ENCODE measurements at places on chromosomes 7 and 10. TPM values are rescaled to one million over a fixed set of nuclear protein-coding genes. Genes with fewer than 3 reads are reported as not detected.

The SCIN gene
- total RNA-seq: 48.9 TPM

DNA sequence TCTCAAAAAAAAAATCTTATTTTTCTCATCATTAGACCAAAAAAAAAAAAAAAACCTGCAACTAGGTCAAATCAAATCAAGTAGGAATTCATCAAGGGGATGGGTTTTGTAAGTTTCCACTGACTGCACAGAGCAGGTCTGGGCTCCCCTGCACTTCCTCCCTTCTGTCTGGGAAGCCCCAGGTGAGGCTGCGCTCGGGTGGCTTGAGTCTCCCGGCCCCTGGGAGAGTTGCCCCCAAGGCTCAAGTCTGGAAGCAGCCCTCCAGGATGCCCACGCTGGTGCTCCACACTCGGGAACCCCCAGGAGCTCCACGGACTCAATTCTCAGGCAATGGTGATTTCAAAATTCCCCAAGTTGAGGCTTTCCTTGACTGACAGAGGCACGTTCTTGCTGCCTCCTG, 41.7 kb upstream of the RBM33 start:
- peaks cover 25% of the 10 kb centered on the region for H3K27me3 ChIP-seq
- H3K4me1 ChIP-seq: peaks cover 16% of the 10 kb centered on the region
- no peak overlapping the region for H3K27ac ChIP-seq
- DNase-seq: no peak
- H3K36me3 ChIP-seq: no peaks in the 10 kb centered on the region

DNA sequence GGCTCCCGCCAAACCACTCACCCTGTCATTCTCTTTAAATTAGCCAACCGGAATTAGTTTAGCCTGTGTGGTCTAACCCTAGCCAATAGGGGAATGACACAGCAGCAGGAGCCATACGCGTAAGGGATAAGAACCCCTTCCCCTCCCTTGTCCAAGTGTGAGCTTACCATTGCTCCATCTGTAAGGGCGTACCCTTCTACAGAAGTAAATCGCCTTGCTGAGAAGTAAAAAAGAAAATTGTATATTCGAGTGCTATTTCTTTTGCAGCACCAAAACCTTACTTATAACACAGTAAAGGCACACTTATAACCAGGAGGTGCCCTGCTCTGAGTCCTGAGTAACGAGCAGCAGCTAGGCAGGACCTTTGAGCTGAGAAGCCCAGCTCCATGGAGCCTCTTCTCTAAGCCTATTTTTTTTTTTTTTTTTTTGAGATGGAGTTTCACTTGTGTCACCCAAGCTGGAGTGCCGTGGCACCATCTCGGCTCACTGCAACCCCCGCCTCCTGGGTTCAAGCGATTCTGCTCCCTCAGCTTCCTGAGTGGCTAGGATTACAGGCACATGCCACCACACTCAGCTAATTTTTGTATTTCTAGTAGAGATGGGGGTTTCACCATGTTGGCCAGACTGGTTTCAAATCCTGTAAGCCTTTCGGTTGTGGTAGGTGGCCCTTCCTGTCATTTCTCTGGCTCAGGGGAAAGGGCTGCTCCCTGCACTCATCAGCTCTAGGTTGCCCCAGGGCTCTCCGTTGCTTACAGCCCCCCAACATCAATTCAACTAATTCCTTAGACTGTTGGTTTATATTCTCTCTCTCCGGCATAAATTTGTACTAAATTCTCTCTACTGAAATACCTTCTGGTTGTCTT, 73.3 kb downstream of the NSUN6 start:
- no peak overlapping the region for H3K4me3 ChIP-seq
- H3K4me1 ChIP-seq: peaks cover 27% of the 10 kb centered on the region
- H3K27me3 ChIP-seq: peaks cover 3% of the 10 kb centered on the region

DNA sequence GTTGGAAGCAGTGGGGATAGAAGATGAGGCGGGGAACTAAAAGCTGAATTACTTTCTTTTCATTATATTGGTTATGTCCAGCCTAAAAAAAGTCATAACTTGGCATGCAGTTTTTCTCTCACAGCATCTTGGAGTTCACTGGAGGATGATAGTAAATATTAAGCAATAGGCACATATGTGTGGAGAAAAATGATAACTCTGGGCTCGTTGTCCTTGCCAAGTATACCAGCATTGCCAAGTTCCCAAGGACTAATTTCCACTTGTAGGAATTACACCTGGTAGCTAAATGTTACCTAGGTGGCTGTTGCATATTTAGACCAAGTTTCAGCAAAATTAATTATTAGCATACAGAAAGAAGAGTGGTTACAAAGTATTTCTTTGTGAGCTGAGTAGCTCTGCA, 1007.6 kb downstream of the ANKRD7 start:
- no peak overlapping the region for H3K4me3 ChIP-seq
- no peaks in the 10 kb centered on the region for H3K27me3 ChIP-seq
- no peaks in the 10 kb centered on the region for H3K4me1 ChIP-seq
- no peaks in the 10 kb centered on the region for H3K36me3 ChIP-seq
- no peak overlapping the region for H3K27ac ChIP-seq

DNA sequence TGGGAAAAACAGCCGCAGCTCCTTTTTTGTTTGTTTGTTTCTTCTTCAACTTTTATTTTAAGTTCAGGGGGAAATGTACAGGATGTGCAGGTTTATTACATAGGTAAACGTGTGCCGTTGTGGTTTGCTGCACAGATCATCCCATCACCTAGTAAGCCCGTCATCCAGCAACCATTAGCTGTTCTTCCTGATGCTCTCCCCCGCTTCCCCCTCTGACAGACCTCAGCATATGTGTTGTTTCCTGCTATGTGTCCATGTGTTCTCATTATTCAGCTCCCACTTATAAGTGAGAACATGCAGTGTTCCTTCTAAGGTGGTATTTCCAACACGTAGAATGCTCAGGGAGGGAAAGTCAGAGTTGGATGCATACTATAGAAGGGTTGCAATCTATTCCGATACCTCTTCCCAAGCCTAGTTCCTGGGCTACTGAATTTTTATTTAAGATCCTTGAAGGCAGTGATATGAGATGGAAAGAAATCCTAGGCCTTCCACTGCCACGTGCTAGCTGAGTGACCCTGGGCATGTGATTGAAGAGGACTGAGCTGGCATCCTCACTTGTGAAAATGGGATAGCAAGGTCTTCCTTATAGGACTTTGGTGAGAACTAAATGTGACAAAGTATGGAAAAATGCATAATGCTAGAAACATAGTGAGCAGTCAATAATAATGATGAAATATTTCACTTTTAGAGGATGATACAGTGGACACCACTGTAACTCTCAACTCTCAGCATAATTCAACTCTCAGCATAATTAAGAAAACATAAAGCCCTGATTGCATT, 278.5 kb downstream of the REEP3 start:
- peak overlapping the region; percentile 72 for H3K4me3 ChIP-seq
- peaks cover 9% of the 10 kb centered on the region for H3K27me3 ChIP-seq
- DNase-seq: no peak
- peak overlapping the region; percentile 19 for H3K27ac ChIP-seq

DNA sequence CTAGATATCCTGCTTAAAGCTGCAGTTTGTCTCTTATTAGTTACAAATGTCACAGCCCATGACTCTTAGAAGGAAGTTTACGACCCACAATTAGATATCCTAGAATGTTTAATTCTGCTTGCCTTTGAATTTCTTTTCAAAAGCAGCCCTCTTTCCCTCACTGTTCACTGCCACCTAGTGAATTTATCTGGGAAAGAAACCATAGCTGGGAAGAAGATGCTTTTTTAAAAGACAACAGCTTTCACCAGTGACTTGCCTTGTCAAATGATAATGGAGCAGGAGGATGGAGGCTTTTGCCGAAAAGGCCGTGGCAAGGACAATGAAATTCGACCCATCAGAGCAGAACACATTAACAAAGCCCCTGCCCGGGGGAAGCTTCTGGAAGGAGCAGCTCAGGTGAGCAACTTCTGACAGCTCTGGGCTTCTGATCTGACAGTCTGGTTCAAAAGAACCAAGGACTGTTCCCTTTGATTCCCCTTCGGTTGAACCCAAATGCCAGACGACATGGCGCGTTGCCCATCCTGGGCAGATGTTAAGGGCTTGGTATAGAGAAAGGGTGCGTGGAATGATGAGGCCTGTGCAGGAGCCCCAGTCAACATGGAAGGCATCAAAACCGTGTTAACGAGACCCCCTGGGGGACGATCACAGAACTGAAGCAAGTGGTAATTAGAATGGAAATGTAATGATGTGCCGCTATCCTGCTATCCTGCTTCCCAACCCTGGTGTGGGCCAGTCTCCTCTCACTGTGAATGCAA, 236.8 kb downstream of the FRMD4A start:
- no peak overlapping the region for H3K4me3 ChIP-seq
- H3K27me3 ChIP-seq: no peaks in the 10 kb centered on the region
- DNase-seq: peak; percentile 65
- no peak overlapping the region for H3K27ac ChIP-seq

All from HFFc6 (cell line).